Endodermal cell (in vitro differentiated cells): ENCODE measurements at places on chromosomes 13 and 19. TPM values are rescaled to one million over a fixed set of nuclear protein-coding genes. Genes with fewer than 3 reads are reported as not detected.

The KCNN1 gene
- total RNA-seq = 7.3 and 8.2 TPM in 2 replicates

The GJB6 gene
- not detected in 3 replicates for total RNA-seq

The FRY gene
- 23.0 to 37.3 TPM (median 30.8 TPM) in 3 replicates for total RNA-seq

The BIVM gene
- total RNA-seq = 8.3 to 14.7 TPM (median 13.3 TPM) in 3 replicates

The ZNF549 gene
- 9.2 and 9.5 TPM in 2 replicates for total RNA-seq

The DACH1 gene
- 1.2 to 1.7 TPM (median 1.2 TPM) in 3 replicates for total RNA-seq

The SIGLEC8 gene
- not detected in 3 replicates for total RNA-seq

The ZNF805 gene
- 15.4 and 16.6 TPM in 2 replicates for total RNA-seq

The PALM3 gene
- 0.66 to 1.3 TPM (median 1.3 TPM) in 3 replicates for total RNA-seq

The MISP3 gene
- 0.73 and 0.97 TPM in 2 replicates for total RNA-seq

The RNF225 gene
- total RNA-seq = 0.81 and 0.92 TPM in 2 replicates
